ENCODE measurements at places on chromosomes 7 and 10. TPM values are rescaled to one million over a fixed set of nuclear protein-coding genes. Genes with fewer than 3 reads are reported as not detected.

The SLC18A3 gene
- total RNA-seq: not detected

The MMP21 gene
- 0.59 TPM for total RNA-seq

The EIF3A gene
- 203 TPM for total RNA-seq

The OR2A5 gene
- total RNA-seq: not detected

The AMZ1 gene
- 1.8 TPM for total RNA-seq

The AKR1E2 gene
- 4.5 TPM for total RNA-seq

The CAMK2B gene
- total RNA-seq: not detected

The NEUROG3 gene
- total RNA-seq: not detected

The POM121L12 gene
- total RNA-seq: not detected

The FAM20C gene
- not detected for total RNA-seq

The SFRP4 gene
- total RNA-seq: not detected

The SSC4D gene
- not detected for total RNA-seq

The SPAM1 gene
- not detected for total RNA-seq

The OR2A7 gene
- 6.0 TPM for total RNA-seq

The FAM25A gene
- total RNA-seq: not detected

The SP8 gene
- not detected for total RNA-seq

The ABCC2 gene
- 3.6 TPM for total RNA-seq

The HEPACAM2 gene
- total RNA-seq: not detected

The SNCG gene
- total RNA-seq: not detected
